ENCODE measurements at places on chromosomes 3 and 15.

DNA sequence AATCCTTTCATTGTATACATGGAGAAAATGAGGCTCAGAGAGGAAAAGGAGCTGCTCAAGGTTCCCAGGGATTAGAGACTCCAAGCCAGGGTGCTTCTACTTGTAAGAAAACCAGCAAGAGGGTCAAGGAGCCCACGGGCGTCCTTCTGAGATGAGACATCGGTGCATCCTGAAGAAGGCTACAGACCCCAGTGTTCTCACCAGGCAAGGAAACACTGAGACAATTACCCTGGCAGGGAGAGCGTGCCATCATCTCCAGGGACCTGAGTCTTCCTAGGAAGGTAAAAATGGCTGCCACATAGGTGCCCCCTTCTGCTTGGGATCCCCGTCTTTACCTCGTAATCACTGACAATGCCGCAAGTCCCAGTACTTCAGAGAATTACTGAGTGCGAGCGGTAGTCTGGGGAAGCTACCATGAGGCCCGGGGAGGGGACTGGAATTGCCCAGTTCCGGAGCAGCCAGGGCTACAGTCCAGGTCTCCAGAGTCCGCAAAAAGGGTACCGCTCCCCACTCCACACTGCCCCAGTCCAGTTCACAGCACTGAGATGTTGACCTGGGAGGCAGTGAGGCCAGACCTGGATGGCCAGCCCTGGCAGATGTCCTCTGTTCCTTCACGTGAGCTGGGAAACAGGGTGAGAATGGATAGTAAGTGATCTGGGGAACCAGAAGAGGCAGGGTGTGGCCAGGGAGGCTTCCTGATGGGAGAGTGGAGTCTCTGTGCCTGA, 164.7 kb upstream of the SMAD3 start:
- no peak for DNase-seq

DNA sequence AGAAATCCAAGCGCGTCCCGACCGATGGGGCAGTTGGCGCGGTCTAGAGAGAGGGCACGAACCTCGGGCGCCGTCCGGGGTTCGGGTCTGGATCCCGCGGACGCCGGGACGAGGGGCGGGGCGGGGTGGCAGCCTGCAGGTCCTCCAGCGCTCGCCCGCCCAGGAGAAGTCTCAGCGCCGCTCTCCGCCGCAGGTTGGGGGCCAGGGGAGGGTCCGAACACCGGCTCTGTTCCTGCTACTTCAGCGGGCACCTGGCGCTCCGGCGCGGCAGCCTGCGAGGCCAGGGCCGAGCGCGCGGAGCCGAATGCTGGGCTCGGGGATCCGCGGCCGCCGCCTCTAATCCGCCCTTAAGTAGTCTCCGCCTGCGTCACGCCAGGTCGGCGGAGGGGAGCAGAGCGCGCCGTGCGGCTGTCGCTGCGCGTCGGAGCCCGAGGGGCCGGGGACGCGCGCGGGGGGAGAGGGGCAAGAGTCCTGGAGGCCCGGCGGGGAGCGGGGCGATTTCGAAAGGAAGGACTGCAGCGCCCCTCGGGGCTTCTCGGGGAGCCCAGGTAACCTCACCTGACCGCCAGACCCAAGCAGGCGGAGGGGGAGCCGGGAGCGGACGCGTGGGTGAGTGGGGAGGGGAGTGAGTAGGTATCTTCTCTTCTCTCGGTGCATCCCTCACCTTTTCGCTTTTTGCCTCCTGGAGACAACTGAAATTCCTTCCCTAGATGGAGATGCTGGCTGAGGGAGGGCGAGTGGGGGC, at the start of gene GJD2:
GJD2 (minus strand) TSS at position 325 of the 745 bp plus-strand sequence. CDS start 510 bp downstream, outside the sequence.
- DNase-seq: no peak

GRCh38 chr3:70393881-70394612, 81.6 kb upstream of the MDFIC2 start:
- no peak for DNase-seq

GRCh38 chr3:73350996-73351395, 273.7 kb downstream of the PDZRN3 start:
- no peak for DNase-seq

DNA sequence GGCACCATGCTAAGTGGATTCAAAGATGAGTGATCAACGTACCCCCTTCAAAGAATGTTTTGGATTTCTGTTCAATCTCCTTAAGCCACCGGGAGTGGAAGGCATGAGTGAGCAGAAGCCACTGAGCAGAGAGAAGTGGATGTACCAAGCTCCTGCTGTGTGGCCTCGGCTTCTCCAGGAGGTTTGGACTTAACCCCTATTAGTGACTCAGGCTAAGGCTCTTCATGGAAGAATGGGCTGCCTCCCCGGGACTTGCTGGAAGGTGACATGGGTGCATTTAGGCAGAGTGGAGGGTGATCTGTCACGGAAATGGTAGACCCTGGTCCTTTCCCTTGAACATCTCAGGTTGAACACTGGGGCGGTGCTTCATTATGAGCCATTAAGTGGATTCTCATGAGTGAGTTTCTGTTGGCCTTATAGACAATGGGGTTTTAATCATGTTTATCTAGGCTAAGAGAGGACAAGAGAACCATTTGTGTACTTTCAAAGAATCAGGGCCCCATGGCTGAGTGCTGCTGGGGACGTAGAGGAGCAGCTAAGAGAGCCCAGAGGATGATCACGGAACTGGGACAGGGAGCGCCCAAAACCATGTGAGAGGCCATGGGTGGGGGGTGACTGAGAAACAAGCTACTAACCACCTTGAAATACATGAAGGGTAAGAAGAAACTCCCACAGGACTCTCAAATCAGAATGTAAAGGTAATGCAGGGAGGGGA, 62.2 kb downstream of the HES1 start:
- no peak for DNase-seq

GRCh38 chr3:177141899-177142646, 55.2 kb downstream of the TBL1XR1 start:
- DNase-seq: no peak

All from hematopoietic multipotent progenitor cell treated with erythropoietin and hydrocortisone succinate and interleukin-3 and kit ligand, for 17 days (in vitro differentiated cells).